ENCODE measurements at places on chromosomes 5 and 9.

DNA sequence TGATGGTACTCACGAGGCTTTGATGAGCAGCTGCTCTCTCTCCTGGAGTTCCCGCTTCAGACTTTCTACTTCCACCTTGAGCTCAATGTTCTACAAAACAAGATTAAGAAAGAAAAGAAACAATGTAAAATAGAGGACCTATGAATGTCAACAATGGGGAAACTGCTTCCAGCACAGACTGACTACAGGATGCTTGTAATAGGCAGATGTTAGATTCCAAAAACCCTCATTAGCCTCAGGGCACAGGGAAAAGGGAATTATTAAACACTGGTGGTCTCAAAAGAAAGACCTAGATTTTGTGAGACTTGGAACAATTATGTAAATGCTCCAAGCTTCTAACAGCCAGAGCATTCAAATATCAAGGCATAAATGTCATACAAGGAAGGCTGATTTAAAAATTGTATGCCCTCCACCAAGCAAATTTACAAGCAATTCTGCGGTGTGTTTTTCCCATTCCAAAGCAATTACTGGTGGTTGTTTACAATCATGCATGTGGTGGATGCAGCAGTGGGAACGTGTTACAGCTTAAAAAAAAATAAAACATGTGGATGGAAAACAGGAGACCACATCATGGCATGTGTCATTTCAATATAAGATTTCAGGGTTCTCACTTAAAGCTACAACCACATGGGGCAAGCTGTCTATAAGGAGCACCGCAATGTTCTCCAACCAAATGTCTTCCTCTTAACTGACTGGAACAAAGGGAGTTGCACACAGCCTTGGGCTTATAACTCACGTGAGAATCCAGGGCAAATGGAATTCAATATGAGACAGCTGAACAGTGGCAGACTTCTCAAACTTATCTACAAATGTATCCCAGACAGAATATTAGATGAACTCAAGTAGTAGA is 34.0 kb downstream of the CDK5RAP2 start:
- no peak for DNase-seq

DNA sequence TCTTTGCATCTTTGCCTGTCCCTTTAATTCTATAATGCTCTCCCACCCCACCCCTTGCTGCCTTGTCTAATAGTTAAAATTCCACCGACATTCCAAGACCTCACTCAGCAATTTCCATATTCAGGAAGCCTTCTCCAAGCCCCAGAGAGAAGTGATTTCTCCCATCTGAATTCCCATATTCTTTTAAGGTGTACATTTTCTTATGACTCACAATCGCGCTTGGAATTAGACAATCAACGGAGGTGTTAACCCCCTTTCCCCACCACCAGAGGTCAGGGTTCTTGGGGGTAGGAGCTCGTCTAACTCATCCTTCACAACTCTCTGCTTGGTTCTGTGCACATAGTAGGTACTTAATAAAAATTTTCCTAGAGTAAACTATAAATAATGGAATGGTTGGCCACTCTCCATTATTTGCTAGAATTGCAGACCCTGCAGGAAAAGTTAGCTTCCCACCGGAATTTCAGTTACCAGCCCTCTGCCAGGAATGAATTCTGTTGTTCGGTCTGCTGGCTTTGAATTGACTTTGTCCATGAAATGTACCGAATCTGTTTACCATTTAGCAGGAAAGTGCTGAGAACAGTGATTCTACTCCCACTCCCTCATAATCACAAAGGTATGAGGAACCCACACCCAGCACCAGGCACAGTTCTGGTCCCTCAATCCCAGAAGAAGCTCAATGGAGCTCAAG is 5.0 kb downstream of the KCNIP1 start:
- DNase-seq = no peak

- no peak for DNase-seq
Observed at GRCh38 chr5:124773315-124774311, 27.2 kb upstream of the ZNF608 start.

DNA sequence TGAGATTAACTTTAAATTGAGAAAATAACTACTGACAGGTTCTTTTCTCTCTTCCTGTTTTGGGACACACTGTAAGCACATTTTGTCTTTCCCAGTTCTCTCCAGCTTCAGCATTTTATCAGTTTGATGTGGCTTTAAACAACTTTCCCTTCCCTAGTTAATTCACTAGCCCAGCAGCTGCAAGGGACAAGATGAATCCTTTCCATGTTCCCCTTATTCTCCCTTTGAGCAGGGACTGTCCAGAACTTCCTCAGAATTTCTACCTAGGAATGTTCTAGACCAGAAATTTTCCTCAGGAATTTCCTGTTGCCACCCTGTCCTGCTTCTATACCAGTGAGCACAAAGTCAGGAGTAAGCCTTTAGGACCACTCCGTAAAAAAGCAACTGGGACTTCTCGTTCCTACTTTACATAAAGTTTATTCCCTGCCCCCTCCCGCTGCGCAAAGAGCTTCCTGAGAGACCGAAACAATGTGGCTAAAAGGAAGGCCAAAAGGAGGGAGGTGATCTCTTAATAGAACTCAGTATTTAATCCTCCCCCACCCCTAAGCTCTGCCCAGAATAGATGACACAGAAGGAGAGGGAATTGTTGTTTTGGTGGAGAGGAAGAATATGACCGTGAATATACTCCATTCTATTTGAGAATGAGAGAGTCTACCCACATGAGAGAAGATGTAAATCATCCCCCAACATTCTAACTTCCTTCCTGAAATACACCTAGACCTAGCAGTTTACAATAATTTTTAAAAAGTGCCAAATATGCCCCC is 61.9 kb downstream of the GLIS3 start:
- DNase-seq = no peak

GRCh38 chr5:178334861-178335260 is 102.3 kb upstream of the PHYKPL start:
- no peak for DNase-seq

DNA sequence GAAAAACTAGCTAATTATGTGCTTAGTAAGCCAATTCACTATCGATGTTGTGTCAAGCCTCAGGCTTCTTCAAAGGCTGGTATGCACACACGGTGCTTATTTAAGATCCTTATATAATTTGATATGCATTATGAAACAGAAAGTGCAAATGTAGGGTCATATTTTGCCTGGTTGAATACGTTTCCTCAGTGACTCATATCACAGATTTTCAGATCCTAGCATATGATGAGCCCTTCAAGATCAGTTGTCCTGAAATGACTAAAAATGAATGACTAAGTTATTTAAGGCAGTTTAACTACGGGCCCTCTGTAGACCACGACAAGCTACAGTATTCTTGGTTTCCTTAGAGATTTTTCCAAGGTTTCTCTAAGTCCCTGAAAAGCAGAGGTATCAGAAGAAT is 778.3 kb downstream of the PRELID2 start:
- no peak for DNase-seq

Measured in activated naive CD8-positive, alpha-beta T cell treated with anti-CD3 and anti-CD28 coated beads for 36 hours (primary cell).